Left ventricle myocardium inferior (tissue), 1 donor: ENCODE measurements at places on chromosomes 2 and 18. TPM values are rescaled to one million over a fixed set of nuclear protein-coding genes. Genes with fewer than 3 reads are reported as not detected.
A peak's percentile ranks its signal among the peaks of the same experiment; 100 is the strongest.

- DNase-seq, result no peak
These were observed 1018.2 kb upstream of the NXPH2 start for GRCh38 chr2:139798391-139798790.

The TNFAIP6 gene
- 2.9 TPM for total RNA-seq

DNA sequence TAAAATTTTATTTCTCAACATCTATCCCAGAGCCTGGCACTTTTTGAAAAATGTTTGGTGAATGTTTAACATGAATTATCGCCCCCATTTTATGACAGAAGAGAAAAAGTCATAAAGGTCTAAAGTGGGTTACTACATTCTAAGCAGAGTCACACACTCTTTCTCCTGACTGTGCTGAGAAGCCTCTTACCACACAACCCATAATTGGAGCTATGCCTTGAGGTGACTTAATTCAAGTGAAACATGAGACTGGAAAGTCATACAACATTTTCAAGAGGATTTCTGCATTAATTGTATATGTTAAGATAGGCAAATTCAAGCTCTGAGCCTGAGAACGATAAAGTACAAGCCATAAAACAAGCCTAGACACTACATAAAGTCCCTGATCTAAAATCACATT lies 3.1 kb upstream of the DSEL start:
- DNase-seq, result no peak

GRCh38 chr18:48455555-48456478 lies 46.6 kb upstream of the ZBTB7C start:
- DNase-seq, result no peak

DNA sequence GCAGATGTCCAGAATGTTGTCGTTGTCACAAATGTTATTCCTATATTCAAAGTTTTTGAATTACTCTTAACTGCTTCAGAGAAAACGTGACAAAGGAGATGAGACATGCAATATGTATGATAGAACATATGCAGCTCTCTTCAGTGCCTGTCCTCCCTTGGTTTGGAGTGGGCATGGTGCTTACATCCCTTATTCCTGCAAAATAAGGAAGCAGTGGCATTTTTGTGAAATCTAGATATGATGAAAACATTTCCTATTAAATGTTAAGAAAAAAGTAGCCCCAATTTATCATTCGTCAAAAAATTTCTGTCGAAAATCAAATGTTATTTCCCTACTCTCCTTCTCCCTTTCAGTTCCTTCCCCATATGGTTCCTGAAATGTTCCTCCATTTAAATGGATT lies 457.5 kb upstream of the FANCL start:
- DNase-seq, result no peak

The LYPD1 gene
- not detected for total RNA-seq

- DNase-seq, result no peak
These were observed 22.7 kb downstream of the RNF152 start for GRCh38 chr18:61870151-61870550.

The THSD7B gene
- total RNA-seq, result 0.22 TPM

DNA sequence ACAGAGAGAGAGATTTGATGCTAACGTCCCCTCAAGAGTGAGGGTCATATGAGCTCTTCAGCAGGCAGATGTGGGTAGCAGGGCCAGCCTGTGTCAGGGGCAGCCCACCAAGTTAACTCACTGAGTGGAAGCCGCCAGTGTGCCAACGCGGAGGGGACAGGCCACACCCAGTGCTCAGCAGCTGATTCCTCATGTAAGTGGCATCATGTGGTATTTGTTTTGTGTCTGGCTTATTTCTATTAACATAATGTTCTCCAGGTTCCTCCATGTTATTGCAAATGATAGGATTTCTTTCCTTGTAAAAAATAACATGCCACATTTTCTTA lies 4.0 kb downstream of the IMP4 start:
- no peak for DNase-seq

DNA sequence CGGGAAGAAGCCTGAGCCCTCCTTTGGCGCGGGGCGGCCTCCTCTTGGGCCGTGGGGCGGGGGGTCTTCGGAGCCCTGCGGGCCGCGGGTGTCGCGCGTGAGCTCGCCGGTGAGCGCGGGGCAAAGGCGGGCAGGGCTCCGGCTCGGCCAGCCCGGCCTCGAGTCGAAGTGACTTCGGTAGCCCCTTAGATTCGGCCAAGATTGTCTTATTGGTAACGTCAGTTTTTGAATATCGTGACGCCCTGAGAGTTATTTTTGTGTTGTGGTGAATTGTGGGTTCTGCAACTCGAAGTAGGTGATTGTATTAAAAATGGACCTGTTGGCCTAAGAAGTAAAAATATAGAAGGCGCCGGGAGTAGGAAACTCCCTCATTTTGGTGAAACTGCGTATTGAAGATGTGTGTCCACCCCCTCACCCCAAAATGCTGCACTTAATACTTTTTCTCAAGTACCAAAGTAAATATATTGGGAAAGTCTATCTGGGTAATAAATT lies 669 bp downstream of the MARCHF7 start:
- no peak for DNase-seq

DNA sequence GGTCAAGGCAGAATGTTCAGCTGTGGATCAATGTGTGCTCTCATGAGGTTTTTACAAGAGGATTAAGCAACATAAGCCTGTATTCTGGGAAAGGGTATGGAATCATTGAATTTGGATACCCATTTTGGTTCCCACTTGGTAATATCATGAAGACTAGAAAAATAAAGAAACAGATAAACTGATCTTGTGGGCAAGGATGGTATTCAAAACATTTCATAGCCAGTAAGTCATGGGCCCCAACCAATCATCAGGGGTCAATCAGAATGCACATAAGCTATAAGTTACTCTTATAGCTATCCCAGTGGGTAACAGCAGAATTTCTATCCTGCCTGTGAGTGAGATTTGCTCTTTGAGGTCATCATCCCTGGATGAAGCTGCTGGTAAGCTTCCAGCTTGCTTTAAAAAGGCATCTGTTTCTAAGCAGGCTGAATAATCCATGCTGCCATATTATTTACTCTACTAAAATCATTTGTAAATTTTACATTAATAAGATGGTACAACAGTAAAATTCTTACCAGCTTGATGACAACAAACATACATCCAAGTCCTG lies 291.2 kb downstream of the RAD51AP2 start:
- no peak for DNase-seq

DNA sequence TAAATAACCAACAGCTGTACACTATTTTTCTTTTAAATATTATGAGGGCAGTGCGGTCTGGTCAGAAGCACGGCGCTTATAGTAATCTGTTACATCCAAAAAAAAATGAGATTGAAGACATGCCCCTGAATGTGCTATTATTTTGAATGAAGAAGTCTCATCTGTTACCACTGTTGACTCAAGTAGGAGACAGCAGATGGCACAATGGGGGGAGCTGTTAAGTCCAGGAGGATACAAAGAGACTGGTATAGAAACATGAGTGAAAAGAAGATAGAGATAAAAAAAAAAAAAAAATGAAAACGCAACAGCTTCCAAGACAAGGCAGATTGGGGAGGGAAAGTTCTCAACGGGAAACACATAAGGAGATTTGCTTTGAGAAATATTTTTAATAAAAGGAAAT lies 425.5 kb upstream of the PKDCC start:
- no peak for DNase-seq

DNA sequence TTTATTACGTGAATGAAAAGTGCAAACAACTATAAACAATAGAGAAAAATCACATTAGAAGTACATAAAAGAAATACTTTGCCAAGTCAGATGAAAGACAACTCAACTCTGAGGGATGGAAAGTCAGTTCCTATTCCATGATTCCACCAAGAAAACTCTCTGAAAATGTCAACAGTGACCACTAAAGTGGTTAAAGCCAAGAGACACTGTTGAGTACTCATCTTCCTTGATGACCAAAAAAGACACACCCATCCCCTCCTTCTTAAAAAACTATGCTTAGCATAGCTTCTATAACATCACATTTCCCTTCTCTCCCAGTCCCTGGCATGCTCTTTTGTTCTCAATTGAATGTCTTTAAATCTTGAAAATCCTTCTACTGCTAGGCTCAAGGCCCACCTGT lies 160.0 kb downstream of the TCF4 start:
- no peak for DNase-seq

- DNase-seq, result no peak
These were observed 646 bp downstream of the ALS2 start for GRCh38 chr2:201779901-201780673.

- no peak for DNase-seq
These were observed 145.2 kb downstream of the PRPF40A start for GRCh38 chr2:152572031-152572430.

GRCh38 chr18:48813833-48814489 lies 136.8 kb downstream of the SMAD7 start:
- peak; percentile 24 for DNase-seq

DNA sequence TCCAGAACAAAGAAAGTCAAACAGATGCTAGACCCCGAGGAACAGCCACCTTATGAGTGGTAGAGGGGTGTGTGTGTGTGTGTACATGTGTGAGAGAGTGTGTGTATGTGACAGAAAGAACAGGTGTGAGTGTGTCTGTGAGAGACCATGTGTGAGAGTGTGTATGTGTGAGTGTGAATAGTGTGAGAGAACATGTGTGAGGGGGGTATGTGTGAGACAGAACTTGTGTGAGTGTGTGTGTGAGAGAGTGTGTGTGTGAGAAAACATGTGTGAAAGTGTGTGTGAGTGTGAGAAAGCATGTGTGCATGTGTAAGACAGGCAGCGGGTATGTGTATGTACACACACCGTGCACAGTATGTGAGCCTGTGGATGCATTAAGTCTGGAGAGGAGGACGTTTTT lies 214.3 kb downstream of the SP3 start:
- DNase-seq, result no peak

DNA sequence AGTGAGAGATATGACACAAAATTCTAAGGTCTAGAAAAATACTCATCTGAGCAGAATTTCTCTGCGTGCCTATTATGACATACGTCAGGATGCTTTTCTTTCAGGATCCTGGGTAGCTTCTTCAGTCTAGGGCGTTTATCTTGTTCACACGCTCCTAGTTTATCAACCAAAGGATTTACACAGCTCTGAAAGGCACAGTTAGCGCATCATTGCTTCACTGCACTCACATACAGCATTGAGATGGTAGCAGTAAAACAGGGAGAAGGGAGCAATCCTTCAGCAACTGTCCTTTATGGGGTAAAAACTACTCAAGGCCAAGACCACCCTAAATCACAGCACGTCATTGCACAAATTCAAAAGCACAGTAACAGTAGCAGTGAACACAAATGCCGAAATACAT lies 222.8 kb downstream of the SUCLG1 start:
- DNase-seq, result no peak

The FSIP2 gene
- 0.05 TPM for total RNA-seq

DNA sequence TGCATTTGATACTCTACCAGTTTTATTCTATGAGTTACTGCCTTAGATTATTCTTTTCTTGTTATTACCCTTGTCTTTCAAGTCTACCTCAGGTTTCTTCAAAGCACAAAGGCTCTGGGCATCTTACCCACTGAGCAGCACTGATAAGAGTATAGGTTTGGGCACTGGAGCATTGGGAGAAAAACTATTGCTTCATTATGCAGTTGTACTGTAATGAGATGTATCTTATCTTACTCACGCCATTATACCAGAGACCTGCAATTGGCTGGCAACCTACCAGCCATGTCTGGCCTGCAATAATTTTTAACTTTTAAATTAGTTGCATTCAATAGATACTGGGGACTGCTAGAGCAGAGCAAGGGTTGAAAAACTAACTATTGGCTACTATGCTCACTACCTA lies 18.9 kb upstream of the SRBD1 start:
- DNase-seq, result no peak
